Forelimb muscle (tissue), 1 donor: ENCODE measurements at places on chromosomes 11 and 22. TPM values are rescaled to one million over a fixed set of nuclear protein-coding genes. Genes with fewer than 3 reads are reported as not detected.

The CRYBA4 gene
- not detected for polyA plus RNA-seq

- DNase-seq: no peak
Observed at GRCh38 chr11:34309965-34310364, 47.8 kb downstream of the ABTB2 start.

- no peak for DNase-seq
Observed at GRCh38 chr22:31233001-31233400, 20.9 kb downstream of the LIMK2 start.

The ABCC8 gene
- polyA plus RNA-seq: 1.8 TPM

The C11orf97 gene
- not detected for polyA plus RNA-seq

DNA sequence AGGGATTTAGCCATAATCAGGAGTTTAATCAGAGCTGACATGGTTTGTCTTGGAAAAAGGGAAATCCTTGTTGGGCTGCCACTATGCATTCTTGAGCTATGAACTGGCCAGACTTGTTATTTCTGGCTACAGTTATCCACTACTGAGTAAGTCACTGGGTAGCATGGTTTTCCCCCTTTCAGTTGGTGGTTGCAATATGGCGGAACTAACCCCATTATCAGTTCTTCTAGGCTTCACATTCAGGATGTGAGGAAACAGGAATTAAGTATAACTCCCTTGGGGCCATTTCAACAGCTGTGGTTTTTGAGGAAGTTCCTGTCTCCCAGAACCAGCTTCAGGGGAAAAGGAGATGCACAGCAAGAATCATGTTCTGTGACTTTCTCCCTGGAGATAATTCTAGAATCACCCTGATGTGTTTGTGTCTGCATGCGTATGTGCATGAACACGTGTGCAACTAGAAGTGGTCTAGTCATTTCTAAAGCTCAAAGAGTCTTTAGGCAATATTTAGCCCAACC is 103.0 kb upstream of the CD44 start:
- no peak for DNase-seq
